ENCODE measurements at places on chromosomes 7 and 10. TPM values are rescaled to one million over a fixed set of nuclear protein-coding genes. Genes with fewer than 3 reads are reported as not detected.
A peak's percentile ranks its signal among the peaks of the same experiment; 100 is the strongest.

UCN3 gene
- 0.17 TPM for total RNA-seq

SEC61G gene
- total RNA-seq: 153 TPM

OPN1SW gene
- total RNA-seq: 0.28 TPM

GRCh38 chr7:151014950-151015349 lies 9.3 kb downstream of the ATG9B start:
- DNase-seq: no peak

- no peak for DNase-seq
Observed at GRCh38 chr7:11172835-11173234, 199.2 kb downstream of the PHF14 start.

DNA sequence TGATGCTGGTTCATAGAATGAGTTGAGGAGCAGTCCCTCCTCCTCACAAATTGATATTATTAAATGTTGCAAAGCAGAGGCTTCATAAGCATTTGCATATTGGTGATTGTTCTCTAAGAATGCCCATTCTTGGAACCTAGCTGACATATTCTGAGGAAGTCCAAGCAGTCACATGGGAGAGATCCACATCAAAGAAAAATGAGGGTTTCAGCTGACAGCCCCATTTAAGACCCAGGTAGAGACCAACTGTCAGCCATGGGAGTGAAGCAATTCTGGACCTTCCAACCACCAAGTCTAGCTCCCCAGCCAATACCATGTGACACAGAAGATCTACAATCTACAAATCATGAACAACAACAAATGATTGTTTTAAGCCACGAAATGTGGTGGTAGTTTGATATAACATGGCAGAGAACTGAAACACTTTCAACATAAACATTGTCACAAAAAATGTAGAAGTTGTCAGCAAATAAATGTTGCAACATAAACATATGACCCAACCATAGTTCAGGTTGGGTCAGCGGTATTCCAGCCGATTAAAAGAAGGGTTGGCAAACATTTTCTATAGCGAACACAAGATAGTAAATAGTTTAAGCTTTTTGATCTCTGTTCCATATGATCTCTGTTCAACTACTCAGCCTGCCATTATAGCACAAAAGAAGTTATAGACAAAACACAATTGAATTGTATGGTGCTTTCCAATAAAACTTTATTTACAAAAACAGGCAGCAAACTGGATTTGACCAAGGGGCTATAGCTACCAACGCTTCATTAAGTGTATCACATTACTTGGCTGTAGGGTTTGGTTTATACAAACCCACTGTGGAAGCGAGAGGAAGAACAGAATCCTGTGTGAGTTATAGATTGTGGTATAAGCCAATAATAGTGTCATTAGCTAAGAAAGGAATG lies 41.4 kb upstream of the MPP7 start:
- no peak for DNase-seq

- DNase-seq: no peak
Observed at GRCh38 chr7:80609751-80610150, 28.7 kb upstream of the CD36 start.

- DNase-seq: peak; percentile 26
Observed at GRCh38 chr7:85750454-85750949, 563.6 kb upstream of the SEMA3D start.

DNA sequence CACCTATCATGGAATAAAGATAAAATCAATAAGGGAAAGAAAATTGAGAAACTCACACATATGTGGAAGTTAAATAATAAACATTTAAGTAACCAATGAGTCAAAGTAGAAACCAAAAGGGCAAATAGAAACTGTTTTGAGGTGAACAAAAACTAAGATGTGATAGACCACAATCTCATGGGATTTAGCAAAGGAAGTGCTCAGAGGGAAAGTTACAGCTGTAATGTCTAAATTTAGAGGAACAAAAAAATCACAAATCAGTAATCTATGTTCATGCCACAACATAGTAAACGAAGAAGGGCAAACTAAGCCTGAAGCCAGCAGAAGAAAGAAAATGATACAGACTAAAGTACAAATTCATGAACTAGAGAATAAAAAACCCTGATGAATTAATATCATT lies 16.3 kb downstream of the CYP3A4 start:
- DNase-seq: no peak

DNA sequence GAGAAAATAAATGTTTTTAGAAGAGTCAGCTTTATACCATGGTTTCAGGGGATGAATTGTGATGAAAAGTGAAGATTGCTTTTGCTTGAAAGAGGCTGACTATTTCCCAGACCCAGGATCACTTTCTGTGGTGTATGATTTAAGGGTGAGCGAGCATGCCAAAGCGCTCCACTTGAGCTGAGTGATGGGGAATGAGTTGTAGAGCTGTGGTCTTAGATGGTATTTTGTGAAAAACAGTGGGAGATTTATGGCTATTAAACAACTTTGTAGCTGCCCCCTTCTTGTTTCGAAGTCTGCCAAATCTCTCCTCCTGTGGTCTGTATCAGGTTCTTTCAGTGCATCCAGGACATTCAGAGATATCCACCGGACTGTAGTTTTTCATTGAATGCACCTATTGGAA lies 888.2 kb downstream of the LRMDA start:
- DNase-seq: no peak

DNA sequence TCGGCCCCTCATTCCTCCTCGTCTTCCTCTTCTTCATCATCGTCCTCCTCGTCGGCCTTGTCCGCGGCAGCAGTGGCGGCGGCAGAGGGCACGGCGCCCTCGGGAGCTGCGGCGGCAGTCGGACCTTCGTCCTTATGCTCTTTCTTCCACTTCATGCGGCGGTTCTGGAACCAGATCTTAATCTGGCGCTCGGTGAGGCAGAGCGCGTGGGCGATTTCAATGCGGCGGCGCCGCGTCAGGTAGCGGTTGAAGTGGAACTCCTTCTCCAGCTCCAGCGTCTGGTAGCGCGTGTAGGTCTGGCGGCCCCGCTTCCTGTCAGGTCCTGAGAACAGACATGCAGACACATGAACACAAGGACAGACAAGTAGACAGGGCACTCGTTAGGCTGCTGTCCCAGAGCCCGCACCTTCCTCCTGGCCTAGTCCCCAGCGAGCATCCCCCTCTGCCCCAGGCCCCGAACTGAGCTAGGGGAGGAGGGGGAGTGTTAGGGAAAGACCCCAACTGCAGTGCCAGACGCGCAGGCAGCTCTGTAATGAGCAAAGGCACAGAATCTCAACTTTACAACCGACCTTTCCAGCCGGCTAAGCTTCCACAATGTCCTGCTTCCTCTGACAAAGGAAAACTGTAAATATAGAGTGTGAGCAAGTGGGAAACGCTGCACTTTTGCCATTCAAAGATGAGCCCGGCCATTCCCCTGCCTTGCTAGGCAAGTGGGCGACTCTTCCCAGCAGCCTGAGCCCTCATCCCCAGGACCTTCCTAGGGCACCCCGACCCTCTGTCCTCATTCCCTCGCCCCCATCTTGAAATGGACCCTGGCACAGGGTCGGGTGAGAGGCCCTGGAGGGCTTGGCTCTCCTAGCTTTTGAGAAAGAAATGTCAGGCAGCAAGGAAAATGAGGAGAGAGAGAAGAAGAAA lies 1.3 kb downstream of the HOXA7 start:
- peak; percentile 70 for DNase-seq

DNA sequence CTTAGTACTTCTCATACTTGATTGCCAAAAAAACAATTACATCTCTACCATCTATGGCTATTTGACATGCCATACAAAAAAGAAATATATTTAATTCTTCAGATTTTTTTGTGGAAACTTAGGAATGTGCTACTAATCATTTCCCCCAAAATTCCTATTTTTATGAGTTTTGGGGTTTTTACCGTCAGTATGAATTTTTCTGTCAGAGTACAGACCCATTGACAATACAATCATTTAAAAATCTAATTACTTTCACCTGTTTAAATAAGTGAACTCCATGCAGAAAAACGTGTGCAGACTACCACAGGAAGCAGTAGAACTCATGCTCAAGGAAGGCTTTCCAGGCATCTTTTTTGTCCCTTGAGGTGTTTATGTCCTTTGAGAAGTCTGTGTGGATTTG lies 48.8 kb upstream of the FOXP2 start:
- DNase-seq: no peak

DNA sequence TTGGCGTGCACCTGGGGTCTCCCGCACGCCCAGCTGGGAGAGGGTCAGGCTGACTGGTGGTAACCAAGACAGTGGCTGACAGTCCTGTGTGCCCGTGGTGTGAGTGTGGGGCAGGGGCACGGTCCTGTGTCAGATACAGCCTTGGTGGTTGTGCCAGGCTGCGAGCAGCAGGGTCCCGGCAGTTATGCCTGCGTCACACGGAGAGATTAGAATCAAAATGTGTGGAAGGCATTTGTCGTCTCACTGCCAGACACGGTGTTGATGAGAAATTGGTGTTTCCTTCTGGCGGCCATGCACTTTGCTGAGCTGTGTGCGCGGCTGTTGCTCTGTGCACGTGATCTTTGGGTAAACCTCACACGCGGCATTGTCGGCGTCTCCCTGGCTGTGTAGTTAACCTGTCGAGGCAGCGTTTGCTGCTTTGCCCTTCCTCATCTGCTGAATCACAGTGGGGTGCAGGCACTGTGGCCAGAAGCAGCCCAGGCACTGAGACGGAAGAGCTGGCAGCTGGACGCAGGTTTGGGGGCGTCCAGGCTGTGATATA lies 87.7 kb downstream of the NKX6-2 start:
- no peak for DNase-seq

Measured in spinal cord (tissue), 10 donors.